ENCODE measurements at places on chromosomes 2 and 18.

- no peak for DNase-seq
These were observed 130.9 kb downstream of the RNF152 start for GRCh38 chr18:61761875-61762274.

- DNase-seq, result no peak
These were observed 10.8 kb downstream of the SPAST start for GRCh38 chr2:32074134-32074506.

DNA sequence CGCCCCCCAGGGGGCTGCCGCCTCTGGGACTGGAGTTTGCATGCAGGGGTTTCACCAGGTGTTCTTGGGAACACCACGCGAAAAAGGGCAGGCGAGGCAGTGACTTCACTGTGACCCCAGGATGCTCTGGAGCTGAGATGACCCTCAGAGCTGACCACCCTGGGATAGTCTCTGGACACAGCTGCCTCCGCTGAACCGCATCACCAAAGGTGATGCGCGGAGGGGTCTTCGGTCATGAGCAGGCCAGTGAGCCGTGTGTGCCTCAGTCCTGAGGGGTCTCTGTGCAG, 17.5 kb downstream of the GPR35 start:
- DNase-seq, result no peak

DNA sequence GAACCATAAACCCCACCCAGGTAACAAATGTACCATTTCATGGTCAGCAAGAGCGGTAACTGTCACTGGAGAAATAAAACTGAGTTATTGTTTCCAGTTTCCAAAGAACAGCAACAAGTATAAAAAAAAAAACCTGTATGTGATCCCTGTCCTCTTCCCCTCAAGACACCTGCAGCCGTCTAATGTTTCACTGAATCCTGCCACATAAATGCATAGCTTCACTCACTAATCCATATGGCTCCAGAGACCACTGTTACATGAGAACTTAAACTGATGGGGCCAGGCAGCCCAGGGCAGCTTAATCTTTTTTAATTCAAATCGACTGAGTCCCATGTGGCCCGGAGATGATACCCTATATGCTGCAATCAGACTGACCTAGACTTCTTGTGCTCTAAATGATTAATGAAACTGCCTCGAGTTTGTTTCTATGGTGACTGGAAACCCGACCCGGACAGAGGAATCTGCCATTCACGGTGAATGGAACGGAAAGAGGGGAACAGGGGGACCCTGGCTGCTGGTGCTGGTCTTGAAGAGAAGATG, 60.9 kb upstream of the SIX2 start:
- no peak for DNase-seq

DNA sequence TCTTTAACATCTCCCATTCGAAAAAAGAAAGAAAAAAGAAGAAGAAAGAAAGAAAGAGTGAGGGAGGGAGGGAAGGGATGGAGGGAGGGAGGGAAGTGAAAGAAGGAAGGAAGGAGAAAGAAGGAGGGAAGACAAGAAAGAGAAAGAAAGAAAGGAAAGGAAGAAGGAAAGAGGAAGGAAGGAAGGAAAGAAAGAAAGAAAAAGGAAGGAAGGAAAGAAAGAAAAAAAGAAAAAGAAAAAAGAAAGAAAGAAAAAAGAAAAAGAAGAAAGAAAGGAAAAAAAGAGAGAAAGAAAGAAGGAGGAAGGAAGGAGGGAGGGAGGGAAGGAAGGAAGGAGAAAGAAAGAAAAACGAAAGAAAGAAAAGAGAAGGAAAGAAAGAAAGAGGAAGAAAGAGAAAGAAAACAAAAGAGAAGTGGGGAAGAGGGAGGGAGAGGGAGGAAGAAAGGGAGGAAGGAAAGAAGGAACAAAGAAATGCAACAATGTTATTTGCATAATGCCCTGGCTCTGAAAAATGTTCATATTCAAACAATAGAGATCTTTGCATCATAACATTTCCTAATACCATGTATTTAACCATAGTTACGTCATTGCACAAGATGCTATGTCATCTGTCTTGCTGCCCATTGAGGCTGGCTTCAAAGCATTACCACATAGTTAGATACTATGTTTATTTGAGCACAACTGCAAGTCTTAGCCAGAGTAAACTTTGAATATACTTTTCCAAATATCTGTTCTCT, 550.6 kb downstream of the DSC3 start:
- no peak for DNase-seq

DNA sequence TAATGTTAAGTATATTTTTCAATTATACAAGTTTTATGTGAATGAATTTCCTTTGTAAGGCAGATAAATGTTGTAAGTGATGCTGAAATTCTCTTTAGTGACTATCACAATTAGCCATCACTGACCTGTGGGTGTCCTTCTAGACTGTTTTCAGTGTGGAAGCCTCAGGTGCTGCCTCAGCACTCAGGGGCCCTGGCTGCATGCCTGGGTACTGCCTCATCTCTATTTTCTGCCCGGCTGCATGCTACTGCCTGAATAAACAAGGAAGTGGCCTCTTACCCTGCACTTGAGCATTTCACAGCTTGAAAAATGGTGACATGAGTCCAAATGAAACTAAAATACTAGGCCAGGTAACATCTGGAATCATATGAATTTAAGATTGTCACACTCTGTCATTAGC, 787.6 kb upstream of the SALL3 start:
- DNase-seq, result peak; percentile 54

- no peak for DNase-seq
These were observed 225.4 kb downstream of the MYCN start for GRCh38 chr2:16165518-16166326.

- no peak for DNase-seq
These were observed 10.8 kb upstream of the RHBDD1 start for GRCh38 chr2:226825056-226825455.

DNA sequence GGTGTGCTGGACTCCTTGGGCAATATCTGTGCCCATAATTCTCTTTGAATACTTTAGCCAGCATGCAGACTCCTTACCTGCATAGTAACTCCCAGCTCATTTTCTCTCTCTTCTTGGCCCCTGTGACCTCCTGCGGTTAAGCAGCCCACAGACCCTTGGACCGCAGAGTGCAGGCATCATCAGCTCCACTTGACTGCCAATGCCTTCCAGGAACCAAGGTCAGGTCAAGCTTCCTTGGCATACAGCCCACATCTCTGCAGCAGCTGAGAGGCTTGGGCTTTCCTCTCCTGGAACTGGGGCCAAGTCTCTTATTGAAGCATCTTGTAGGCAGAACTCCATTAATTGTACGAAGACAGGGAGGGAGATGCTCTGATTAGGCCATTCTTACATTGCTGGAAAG, 130.1 kb upstream of the PIEZO2 start:
- DNase-seq, result peak; percentile 36

DNA sequence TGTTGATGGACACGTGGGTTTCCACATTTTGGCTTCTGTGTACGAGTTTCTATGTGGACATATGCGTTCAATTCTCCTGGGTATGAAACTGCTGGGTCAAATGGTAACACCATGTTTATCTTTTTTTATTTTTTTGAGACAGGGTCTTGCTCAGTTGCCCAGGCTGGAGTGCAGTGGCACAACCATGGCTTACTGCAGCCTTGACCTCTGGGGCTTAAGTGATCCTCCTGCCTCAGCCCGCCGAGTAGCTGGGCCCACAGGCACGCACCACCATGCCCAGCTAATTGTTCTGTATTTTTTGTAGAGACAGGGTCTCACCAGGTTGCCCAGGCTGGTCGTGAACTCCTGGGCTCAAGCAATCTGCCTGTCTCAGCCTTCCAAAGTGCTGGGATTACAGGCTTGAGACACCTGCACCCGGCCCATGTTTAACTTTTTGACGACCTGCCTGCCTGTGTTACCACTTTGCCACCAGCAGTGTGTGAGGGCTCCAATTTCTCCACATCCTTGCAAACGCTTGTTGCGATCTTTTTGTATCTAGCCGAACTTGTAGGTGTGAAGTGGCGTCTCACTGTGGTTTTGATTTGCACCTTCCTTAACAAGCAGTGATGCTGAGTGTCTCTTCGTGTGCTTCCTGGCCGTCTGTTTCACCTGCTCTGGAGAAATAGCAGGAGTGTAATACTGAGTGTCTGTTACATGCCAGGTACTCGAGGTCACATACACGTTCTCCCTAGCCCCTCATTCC, 6.9 kb downstream of the HSBP1L1 start:
- DNase-seq, result no peak

DNA sequence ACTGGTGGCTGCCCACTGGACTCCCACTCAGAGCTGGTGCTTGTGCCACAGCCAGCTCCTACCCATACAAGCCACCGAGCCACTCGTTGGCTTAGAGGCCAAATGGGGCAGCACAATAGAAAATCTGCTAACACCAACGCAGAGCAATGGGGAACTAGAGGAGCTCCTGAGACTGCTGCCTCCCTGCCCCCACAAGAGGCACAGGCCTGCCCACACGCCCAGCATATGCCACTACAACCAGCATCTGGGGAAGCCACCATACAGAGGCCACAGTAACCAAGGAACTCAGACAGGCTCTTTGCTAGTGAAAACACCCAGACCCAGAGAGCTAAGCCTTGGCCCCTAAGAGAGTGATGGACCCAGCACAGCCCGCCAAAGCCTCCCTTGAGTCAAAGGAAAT, 231.2 kb upstream of the RAB6C start:
- DNase-seq, result no peak

DNA sequence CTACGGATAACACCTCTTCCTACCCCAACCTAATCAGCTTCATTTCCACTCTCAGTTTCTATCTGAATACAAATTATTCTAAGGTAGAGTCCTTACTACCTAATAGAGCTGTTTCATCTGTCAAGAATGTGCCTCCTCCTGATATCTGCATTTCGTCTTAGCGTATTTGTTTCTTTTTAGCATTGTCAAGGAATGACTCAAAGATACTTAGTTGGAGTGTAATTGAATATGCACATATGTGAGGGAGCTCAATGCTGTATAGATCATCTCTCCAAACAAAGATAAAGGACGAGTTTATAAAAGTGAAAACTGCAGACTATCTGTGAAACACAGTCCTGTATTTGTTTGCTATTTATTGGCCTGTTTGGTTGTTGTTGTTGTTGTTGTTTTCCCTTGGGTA, 2059.4 kb upstream of the CELF4 start:
- DNase-seq, result peak; percentile 1

GRCh38 chr2:39479696-39480095, 42.6 kb upstream of the MAP4K3 start:
- no peak for DNase-seq

- peak; percentile 75 for DNase-seq
These were observed 72.2 kb upstream of the CHRNA1 start for GRCh38 chr2:174836377-174836994.

GRCh38 chr2:42924418-42924886, 132.1 kb upstream of the HAAO start:
- DNase-seq, result no peak

DNA sequence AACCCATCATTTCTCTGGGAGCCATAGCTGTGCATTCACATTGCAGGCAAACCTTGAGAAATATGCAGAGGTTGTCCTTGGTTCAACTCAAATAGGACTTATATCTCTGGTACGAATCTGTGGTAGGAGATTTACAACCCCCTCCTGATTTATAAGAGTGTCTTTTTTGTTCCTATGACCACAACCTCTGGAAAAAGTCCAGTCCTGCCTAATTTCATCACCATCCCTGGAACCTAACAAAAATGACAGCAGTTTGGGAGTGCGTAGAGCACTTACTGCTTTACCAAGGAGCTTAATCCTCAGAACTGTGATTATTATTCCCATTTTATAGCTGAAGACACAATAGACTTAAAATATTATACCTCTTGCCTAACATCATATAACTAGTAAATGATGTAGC, 66.5 kb downstream of the VWC2L start:
- no peak for DNase-seq

DNA sequence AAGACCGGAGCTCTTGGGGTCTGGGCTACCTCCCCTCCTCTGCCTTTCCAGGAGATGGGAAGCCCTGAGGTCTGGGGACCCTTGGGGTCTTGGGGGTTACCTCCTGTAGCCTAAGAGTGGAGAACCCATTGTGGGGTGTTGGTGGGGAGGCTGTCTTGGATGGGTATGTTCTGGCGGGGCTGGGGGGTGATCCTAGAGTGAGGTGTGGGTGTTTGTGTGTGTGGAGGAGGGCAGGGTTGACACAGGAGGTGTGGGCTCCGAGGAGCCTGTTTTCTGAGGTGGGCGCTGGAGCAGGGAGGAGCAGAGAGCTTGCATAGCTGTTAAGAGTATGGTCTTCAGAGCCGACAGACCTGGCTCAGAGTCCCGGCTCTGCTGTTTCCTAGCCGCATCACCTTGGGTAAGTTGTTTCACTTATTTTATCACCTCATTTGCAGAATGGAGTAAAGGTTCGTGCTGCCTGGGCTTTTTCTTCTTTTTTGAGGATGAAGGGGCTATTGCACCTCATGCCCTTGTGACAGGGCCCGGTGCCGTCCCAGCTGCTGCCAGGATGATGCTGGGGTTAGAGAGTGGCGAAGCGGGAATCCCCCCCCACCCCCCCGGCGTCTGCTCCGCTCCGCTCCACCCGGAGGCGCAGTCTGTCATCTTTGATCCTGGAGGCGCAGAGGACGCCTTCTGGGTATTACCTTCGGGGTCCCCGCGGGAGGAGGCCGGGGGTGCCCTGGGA, 17.2 kb downstream of the TET3 start:
- no peak for DNase-seq

- no peak for DNase-seq
These were observed 2.3 kb downstream of the PRKD3 start for GRCh38 chr2:37322368-37322767.

GRCh38 chr2:70938586-70938950, 2.9 kb downstream of the ATP6V1B1 start:
- no peak for DNase-seq

Measured in urothelium cell line (cell line).